ENCODE measurements at places on chromosomes 2 and 18. TPM values are rescaled to one million over a fixed set of nuclear protein-coding genes. Genes with fewer than 3 reads are reported as not detected.

Gene ACVR1C
- 0.59 TPM for total RNA-seq

DNA sequence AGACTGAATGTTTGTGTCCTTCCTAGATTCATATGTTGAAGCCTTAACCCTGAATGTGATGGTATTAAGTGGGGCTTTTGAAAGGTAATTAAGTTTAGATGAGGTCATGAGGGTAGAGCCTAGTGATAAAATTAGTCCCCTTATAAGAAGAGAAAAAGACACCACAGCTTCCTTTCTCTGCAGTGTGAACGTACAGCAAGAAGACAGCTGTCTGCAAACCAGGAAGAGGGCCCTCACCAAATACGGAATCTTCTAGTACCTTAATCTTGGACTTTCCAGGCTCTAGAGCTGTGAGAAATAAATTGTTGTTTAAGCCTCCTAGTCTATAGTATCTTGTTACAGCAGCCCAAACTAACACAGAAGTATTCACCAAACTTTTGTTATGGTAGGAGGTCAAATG is 57.1 kb upstream of the CYTIP start:
- no peaks in the 10 kb centered on the region for H3K36me3 ChIP-seq
- H3K4me3 ChIP-seq: no peak overlapping the region
- H3K4me1 ChIP-seq: peaks cover 3% of the 10 kb centered on the region
- H3K27me3 ChIP-seq: no peaks in the 10 kb centered on the region

DNA sequence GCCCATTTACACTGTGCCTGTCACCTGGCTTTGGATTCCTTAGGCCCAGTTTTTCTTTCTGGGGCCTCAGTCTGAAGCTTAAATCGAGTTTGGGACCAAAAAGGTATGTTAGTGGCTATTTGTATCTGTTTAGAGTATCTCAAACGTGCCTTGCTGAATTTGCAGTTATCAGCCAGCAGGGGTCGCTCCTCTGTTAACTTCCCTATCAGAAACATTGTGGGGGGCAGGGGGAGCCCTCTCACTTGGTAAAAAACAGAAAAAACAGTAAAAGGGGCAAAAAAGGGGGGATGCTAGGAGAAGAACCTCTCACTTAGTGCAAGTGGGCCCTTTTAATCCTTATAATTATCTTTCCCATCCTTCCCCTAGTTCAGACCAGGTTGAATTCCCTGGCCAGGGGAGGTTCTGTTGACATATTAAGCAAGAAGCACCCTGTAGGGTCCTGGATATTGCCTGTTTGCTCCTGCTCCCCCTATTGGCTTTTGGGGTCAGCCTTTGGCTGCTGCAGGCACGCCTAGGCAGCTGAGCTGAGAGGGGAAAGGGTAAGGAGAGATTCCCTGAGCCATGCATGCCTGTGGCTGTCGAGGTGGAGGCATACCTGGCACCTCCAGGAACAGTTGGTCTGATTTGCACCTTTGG is 8.8 kb upstream of the IFIH1 start:
- no peak for DNase-seq
- H3K4me3 ChIP-seq: no peak overlapping the region
- peaks cover 9% of the 10 kb centered on the region for H3K36me3 ChIP-seq
- H3K27me3 ChIP-seq: peaks cover 2% of the 10 kb centered on the region
- peaks cover 12% of the 10 kb centered on the region for H3K4me1 ChIP-seq

DNA sequence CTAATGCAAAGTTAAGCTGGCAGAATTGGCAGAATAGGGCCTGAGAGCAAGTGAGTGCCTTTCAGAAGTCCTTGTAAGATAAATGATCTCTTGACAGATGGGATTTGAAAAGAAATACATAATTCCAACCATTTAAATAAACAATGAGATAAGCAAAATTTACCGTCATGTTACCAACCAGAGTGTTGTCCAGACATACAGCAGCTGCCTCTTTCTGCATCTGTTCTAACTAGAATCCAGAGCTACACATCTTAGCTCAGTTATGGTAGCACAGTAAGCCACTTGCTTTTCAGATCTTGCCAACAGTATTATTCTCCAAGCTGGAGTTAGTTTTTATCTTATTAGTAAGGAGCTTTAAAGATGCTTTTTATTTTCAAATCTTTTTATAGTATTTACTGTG is 179.6 kb downstream of the BARD1 start:
- no peak overlapping the region for H3K27ac ChIP-seq
- H3K4me3 ChIP-seq: no peak overlapping the region
- peaks cover 2% of the 10 kb centered on the region for H3K4me1 ChIP-seq
- DNase-seq: no peak

GRCh38 chr2:8554296-8554806 is 127.5 kb upstream of the ID2 start:
- no peak overlapping the region for H3K4me3 ChIP-seq
- H3K4me1 ChIP-seq: no peaks in the 10 kb centered on the region
- no peak overlapping the region for H3K27ac ChIP-seq
- peaks cover 3% of the 10 kb centered on the region for H3K36me3 ChIP-seq

Measured in glutamatergic neuron (in vitro differentiated cells).